Activated T-helper 2 cell treated with anti-CD3 and anti-CD28 coated beads, Interferon-gamma antibody, Interleukin-2, Interleukin-4, amounts not matched to agents 10 μg/mL and 5 μg/mL and 100 μg/mL, durations not matched to agents 14 hours and 24 hours and 36 hours (primary cell): ENCODE measurements at places on chromosomes 16 and 17.

DNA sequence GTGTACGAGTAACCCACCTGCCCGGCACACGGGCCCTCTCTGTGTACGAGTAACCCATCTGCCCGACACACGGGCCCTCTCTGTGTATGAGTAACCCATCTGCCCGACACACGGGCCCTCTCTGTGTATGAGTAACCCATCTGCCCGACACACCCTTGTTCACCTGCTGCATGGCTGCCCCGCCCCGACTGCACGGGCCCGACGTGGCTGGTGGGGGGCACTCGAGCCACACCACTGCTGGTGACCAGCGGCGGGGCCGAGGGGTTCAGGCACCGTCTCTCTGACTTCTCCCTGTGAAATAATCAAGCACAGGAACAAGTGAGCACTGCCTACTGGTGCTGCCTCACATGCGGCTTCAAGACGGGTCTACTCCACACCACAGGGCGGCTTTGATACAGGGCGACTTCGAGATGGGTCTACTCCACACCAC is 22.1 kb downstream of the MAP1LC3B start:
- no peak for DNase-seq

GRCh38 chr16:703406-703805 is 2.2 kb downstream of the FBXL16 start:
- no peak for DNase-seq

DNA sequence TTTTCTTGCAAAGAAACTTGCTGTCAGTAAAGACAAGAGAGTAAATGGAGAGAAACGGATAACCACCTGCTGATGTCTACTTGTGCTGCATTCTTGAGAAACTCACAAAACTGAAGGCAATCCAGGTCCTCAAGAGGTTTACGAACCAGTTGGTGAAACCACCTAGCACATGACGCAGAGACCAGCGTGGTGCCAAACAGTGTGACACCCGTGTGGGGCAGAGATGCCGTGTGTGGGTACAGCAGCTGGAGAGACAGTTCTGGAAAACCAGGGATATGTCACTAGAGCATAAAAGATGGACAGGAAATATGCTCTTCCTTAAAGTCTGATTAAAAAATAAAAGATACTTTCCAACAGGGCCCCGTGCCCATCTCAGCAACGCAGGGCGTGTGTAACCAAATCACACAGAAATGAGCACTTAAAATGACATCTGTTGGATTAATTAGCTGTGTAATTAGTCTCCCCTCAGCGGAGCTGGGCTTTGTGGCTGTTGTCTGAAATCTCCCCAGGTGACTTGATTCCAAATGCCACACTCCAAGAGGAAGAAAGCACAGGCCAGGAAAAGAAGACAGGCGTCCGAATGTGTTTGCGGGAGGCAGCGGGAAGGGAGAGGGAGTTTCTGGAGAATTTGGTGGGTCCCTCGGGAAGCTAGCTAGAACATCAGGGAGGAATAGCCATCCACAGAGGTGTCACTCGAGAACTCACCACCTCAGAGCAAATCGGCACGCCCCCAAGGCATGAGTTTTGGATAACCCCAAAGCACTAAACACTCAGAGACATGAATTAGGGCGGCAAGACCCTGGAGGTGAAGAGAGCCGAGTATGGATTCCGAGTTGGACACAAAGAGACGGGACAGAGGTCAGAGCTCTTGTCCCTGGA is 109.8 kb downstream of the ZFHX3 start:
- no peak for DNase-seq

DNA sequence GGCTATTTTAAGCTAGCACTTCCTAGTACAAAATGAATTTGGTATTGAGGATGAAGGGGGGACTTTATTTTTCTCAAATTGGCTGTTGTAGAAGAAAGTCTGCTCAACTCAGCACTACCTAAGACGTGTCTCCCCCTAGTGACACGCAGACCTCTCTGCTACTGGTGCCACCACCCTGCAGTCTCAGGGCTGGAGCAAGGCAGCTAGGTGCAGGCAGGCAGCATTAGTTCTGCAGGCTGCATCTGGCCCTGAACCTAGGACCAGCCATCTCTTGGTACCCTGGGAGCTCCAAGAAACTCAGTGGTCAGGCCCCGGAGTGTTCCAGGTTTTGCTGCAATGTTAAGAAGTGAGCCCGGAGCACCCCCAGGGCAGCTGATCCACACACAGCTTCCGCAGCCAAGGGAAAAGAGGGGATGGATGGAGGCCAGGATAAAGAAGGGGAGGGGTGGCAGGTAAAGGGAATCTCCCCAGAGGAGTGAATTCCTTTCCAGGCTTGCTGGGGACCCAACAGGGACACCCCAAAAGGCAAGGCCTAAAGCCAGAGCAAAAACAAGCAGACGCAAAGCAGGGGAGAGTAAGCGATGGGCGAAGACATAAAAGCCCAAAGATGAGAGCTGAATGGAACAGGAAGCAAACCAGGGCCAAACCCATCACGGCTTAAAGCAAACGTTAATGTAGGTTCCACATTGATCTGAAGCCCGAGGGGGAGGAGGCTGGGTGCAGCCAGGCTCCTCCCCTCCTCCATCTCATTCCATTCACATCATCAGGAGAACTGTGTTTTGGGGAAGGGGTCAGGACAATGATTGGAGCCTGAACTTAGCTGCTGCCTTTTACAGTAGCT is 200.5 kb downstream of the ZFHX3 start:
- DNase-seq, result no peak

GRCh38 chr16:89431158-89431584 is 59.2 kb downstream of the ANKRD11 start:
- no peak for DNase-seq

DNA sequence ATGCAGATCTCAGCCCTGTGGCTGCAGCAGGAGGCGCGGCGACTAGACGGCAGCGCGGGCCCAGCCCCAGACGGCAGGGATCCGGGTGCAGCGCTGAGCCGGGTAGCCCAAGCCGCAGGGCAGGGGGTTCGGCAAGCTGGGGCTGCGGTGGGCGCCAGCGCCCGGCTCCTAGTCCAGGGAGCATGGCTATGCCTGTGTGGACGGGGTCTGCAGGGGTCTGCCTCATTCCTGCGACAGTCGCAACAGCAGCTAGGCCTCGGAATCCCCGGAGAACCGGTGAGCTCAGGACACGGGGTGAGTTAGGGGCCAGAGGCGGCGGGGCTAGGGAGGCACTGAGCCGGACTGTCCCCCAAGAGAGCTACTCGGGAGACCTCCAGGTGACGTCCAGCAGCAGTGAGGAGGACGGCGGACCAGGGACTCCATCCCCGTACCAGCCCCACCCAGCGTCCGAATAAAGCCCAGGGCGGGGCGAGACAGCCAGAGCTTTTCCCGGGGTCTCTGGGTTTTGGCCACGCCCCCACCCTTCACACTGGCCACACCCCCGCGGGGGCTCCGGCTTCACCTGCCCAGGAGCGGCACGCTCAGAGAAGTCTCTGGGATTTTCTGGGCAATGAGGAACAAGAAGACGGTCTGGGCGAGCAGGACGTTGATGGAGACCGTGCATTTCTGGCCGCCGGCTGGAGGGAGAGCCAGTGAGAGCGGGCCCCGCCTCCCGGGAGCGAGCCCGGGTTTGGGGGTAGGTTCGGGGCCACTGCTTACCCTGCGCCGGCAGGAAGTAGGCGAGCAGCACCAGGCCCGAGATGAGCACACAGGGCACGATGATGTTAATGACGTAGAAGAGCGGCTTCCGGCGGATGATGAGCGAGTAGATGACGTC is 1.1 kb downstream of the C17orf107 start:
- peak; percentile 50 for DNase-seq

DNA sequence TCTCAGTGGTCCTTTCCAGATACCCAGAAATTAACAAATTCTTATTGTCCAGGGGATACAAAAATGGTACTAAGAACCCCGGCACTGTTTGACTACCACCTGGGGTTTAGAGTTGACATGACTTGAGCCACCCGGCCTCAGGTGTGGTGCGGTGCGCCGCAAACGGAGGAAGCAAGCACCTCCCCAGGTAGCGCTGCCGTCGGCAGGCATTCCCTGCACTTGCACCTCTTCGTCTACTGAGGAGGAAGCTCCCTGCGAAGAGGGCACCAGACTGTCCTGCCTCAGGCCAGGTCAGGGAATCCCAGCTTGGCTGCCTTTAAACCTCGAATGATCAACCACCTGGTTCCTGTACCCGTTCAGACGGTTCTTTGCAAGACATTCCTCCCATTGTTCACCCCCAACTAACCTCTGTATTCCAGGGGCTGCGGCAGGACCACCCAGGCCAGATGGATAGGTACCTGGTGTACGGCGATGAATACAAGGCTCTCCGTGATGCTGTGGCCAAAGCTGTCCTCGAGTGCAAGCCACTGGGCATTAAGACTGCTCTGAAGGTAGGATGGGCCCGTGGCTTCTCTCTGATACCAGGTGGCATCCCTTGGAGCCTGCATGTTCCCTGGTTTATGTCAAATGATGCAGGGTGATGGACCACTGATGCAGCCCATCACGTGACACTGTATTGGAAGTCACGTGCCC is 40.8 kb upstream of the ENDOV start:
- DNase-seq, result no peak

DNA sequence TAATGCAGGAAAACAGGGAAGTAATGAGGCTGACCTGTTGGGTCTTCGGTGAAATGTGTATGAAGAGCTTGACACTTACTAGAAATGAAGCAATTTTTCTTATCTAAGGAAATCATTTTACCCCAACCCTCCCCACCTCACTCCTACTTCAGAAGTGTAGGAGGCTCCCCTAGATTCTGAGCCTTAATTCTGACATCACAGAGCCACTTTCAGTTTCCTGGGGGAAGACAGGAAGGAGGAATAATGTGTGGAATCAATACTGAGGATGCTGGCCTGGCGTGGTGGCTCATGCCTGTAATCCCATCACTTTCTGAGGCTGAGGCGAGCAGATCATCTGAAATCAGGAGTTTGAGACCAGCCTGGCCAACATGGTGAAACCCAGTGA is 20.3 kb downstream of the FBRS start:
- DNase-seq, result no peak

DNA sequence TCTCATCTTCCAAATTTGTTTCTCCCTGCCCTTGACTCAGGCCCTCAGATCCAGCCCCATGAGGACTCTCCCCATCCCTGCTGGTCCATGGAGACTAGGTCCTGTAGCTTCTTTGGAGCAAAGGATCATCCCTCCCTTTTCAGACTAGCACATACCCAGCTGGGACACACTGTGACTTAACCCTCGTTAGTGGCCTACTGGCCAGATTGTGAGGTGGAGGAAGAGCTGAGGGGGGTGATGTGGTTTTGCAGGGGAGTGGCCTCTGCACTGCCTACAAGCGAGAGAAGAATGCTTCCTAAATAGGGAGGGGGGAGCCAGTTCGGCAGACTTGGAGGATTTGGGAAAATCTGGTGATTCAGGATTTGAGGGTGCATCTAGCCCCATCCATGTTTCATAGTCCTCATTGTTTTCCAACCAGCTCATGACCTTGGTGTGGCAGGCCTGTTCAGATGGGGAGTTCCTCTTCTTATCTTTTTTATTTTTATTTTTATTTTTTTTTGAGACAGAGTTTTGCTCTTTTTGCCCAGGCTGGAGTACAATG is 47.8 kb upstream of the SLC47A1 start:
- DNase-seq, result no peak

GRCh38 chr16:81629034-81629802 is 149.9 kb upstream of the PLCG2 start:
- no peak for DNase-seq

- peak; percentile 61 for DNase-seq
Observed at GRCh38 chr17:45132572-45133463, 503 bp upstream of the PLCD3 start.

- DNase-seq, result no peak
Observed at GRCh38 chr16:67966549-67967182, 1.8 kb downstream of the SLC12A4 start.
